LHCN-M2 (cell line): ENCODE measurements at places on chromosomes 2 and 18. TPM values are rescaled to one million over a fixed set of nuclear protein-coding genes. Genes with fewer than 3 reads are reported as not detected.

Gene OXER1
- total RNA-seq: 0.13 and 0.52 TPM in 2 replicates

Gene ACTG2
- total RNA-seq: 2.3 and 2.9 TPM in 2 replicates

Gene PROKR1
- total RNA-seq: not detected in 2 replicates

Gene YES1
- total RNA-seq: 112 and 124 TPM in 2 replicates

Gene HOXD13
- total RNA-seq: not detected in 2 replicates

Gene GPC1
- total RNA-seq: 118 and 124 TPM in 2 replicates

Gene USP37
- total RNA-seq: 11.1 and 11.9 TPM in 2 replicates

Gene ANKRD30B
- total RNA-seq: 1.1 and 1.4 TPM in 2 replicates

Gene FAM110C
- total RNA-seq: not detected in 2 replicates

Gene EGR4
- total RNA-seq: not detected in 2 replicates

Gene DTNA
- 6.9 and 7.1 TPM in 2 replicates for total RNA-seq

Gene CABYR
- 0.34 and 0.64 TPM in 2 replicates for total RNA-seq

Gene HOXD9
- total RNA-seq: 0.06 TPM in 1 of 2 replicates, not detected in the other

Gene ABCG8
- not detected in 2 replicates for total RNA-seq

Gene STAT4
- 0.13 and 0.75 TPM in 2 replicates for total RNA-seq

Gene LHCGR
- total RNA-seq: not detected in 2 replicates
